ENCODE measurements at places on chromosomes 12 and 14. TPM values are rescaled to one million over a fixed set of nuclear protein-coding genes. Genes with fewer than 3 reads are reported as not detected.
A peak's percentile ranks its signal among the peaks of the same experiment; 100 is the strongest.

DNA sequence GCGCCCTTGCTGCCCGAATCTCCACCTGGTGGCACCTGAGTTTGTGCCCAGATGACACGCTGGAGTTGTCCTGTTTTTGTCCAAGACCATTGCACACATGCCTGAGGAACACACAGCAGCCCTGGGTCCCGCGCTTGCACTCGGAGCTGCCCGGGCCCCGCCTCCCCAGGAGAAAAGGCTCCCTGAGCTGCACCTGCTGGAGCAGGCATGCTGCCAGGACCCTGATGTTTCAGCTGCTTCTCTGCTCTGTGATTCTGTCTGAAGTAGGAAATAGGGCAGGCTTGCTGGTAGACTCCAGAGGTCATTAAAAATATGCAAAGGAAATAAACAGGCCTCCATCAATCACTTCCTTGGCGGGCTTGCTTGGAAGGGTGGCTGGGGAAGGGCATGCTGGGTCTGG is 271.6 kb downstream of the CACNA1C start:
- no peak for DNase-seq

GRCh38 chr12:113722747-113723146 is 243.4 kb downstream of the RBM19 start:
- DNase-seq: no peak

GRCh38 chr12:105084251-105085250 is at the start of gene ALDH1L2:
TSS of gene ALDH1L2 (minus strand) at chr12:105084458. CDS start at chr12:105084436, 22 bp downstream.
- DNase-seq: peak; percentile 35

DNA sequence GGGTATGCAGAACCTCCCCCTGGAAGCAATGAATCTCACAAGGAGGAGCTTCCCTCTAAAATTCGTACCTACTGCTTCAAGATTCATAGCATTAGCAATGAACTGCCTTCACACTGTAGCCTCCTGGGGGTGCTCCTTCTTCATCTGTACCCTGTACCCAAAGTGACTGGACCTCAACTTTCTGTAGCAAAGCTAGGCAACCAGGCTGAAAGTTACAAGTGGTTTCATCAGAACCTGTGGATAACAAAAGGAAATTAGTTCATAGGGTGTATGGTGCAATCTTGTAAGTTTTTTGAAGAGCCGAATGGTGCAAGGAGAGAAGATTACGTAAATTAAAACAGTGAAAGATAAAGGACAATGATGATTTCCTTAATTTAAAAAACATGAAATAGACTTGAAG is 1541.7 kb upstream of the FLRT2 start:
- DNase-seq: no peak

DNA sequence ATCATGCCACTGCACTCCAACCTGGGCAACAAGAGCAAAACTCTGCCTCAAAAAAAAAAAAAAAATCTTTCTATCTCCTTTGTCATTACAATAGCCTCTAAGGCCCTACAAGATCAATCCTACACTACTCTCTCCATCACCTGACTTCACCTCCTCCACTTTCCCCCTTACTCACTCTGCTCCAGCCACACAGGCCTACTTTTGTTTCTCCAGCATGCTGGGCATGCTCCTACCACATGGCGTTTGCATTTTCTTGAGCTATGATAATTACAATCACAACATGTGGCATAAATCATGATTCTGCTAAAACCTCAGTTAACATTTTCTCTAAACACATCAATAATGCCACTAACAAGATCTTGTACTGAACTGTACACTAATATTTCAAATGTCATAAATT is 7.8 kb downstream of the PPP1R13B start:
- DNase-seq: peak; percentile 38

GRCh38 chr14:68266998-68267397 is 447.4 kb downstream of the RAD51B start:
- no peak for DNase-seq

DNA sequence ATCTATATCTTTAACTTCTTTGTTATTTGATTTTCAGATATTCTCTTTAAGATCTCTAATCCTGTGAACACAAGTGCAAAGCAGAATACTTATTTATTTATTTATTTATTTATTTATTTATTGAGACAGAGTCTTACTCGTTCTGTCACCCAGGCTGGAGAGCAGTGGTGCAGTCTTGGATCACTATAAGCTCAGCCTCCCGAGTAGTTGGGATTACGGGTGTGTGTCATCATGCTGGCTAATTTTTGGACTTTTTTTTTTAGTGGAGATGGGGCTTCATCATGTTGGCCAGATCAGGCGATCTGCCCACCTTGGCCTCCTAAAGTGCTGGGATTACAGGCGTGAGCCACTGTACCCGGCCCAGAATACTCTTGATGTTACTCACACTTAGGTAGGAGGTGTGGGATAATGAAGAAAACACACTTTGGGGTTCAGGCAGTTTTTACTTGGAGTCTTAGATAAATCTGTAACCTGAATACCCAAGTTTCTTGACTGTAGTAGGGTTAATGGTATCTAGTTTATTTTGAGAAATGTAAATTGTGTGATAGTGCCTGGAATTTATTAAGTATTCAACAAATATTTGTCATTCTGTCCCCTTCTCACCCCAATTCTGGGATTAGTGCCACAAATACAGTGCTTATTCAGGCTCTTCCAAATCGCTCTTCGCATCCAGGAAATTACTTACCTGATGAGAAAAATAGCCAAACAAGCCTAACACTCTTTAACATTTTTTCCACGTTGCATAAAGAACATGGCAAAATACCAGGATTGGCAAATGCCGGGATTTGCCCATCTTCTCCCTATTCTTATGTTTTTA is 33.0 kb downstream of the METAP2 start:
- DNase-seq: no peak

LRIG3 gene
- total RNA-seq: 241 TPM

DNA sequence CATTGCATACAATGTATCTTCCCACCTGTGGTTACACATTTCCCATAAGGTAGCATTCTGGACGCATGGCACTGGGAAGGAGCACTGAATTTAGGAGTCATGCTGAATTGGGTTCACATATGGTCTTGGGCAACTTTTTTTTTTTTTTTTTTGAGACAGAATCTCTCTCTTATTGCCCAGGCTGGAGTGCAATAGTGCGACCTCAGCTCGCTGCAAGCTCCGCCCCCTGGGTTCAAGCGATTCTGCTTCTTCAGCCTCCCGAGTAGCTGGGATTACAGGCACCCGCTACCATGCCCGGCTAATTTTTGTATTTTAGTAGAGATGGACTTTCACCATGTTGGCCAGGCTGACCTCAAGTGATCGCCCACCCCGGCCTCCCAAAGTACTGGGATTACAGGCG is 13.3 kb downstream of the DIP2B start:
- no peak for DNase-seq

- DNase-seq: no peak
Observed at GRCh38 chr12:52815676-52816588, 2.0 kb upstream of the KRT4 start.

DNA sequence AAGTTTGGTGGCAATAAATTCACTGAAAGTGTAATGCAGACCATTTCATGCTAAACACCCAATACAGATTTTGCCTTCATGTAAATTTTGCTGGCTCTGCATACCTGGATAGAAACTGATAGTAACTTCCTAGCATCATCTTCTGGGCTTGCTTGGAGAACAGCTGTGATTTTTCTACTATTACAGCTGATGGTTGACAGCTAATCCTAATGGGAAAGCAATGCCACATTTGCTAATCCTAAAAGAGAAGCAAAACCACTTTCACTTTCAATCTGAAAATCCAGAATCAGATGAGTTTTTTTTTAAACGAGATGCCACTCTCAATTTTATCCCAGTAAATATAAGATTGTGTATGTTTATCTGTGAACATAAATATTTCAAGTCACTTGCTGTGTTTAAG is 1035.9 kb downstream of the TRHDE start:
- DNase-seq: no peak

DNA sequence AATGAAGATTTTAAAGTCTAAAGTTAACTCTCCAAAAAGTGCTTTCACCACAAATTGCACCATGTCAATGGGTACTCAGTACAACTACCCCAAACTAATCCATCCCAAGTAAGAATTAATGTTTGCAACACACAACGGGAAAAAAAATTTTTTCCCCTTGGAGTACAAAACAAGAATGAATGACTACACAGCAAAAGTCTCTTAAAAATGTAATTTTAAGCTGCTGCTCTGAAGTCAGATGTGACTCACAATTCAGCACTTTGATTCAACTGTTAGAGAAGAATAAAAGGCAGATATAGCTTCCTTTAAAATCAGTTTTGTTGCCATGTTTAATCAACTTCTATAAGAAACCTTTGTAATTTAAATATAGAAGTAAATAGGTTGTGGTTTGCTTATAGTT is 42.5 kb upstream of the VPS33A start:
- no peak for DNase-seq

DNA sequence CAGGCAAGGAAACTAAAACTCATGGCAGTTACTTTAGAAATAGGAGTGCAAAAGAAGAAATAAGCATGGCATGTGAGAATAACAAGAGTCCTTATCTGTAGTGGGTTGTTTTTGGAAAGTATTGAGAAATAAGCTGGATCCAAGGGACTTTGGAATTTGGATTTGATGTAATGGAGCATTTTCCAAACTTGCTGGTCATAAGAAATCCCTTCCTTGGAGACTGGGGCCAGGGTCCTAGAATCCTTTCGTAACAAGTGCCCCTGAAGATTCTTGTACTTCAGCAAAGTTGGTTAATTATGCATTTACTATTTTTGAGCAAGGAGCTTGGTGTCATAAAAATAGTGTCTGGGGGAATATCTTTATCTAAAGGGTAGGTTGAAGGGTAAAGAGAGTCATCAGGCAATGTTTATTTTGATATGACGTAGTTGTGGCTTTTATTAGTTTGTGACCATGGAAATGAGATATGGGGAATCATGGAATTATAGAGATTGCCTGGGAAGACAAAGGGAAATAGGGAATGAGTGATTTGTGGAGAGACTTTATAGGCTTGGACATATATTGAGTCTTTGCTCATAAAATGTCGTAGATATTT is 53.9 kb downstream of the WNK1 start:
- DNase-seq: no peak

DNA sequence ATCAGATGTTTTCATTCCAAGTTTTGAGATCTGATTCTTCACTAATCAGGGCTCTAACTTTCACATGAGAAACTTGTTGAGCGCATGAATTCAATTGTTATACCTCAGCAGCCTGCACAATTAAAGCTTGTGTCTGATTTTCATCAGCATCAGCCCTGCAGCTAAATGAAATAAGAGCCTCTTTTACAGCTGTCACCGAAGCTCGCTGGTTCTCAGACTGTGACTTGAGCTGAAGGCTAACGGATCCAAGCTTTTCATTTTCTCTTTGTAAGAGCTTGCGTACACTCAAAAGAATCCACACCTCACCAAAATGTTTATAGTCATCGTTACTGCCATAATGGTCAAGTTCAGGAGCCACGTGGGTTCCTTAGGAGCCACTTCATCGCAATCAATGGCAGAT is 65.5 kb upstream of the BEGAIN start:
- peak; percentile 31 for DNase-seq

DNA sequence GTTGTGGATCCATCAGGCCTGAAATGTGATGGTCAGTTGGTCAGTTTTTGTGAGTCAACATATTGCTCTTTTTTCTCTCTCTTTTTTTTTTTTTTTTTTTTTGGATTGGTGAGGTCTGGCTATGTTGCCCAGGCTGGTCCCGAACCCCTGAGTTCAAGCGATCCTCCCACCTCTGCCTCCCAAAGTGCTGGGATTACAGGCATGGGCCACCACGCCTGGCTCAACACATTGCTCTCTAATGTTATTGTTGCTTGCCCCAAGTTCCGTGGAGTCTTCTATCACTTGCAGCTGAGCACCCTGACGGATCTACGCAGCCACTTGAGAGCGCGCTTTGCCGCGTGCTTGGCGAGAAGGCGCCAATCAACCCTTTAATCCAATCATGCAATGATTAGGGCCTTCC is 69.5 kb upstream of the DIO3 start:
- DNase-seq: no peak

DNA sequence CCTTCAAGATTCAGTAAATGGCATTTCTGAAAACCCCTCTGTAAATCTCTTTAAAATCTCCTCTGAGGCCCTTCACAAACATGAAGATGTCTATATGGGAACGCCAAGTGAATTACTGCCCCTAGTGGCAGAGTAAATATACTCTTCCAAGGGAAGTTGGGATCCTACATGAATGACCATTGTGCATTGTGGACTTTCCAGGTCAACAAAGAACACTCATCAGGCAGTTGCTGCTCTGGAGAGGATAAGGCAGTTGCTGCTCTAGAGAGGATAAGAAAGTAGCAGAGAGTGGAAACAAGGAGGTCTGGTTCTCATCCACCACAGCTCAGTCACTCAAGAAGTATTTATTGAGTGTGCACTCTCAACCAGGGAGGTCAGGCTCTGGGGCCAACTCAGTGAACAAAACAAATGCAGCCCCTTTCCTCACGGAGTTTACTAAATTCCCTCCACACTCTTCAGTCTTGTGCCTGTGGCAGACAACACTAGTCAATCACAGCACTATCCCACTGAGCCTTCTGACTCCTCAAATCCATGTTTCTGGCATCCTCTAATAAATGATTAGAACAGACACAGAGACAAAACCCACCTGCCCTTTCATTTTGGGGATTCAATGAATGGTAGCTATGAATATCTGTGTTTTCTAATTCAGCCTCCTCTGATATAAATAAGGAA is 52.9 kb downstream of the SVOP start:
- no peak for DNase-seq

DNA sequence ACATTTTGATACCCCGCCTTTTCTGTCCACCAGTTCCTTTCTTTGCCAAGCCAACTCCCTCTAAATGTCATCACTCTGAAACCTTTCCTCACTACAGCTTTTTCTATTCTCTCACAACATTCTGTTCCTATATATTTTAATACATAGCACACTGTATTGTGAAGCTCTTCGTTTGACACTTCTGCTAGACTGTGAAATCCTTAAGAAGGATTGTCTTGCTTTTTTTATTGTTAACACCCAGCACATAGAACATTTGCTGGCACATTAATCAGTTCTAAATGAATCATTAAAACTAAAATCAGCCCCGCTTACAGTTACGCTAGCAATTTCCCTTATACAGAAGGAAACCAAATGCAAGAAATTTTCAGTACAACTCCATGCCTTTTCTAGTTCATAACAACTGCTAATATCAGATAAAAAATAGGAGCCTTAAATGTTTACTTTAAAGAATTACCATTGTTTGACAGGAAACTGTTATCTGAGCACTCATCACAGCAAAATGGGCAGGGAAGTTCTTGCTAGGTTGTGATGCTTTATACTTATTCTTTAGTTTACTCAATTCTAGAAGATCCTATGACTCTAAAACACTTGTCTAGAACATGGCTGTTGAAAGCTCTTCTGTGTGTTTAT is 93.5 kb downstream of the PPP1R12A start:
- DNase-seq: no peak

PKP2 gene
- 11.5 TPM for total RNA-seq

VRTN gene
- 0.20 TPM for total RNA-seq

GRCh38 chr14:53152887-53153701 is at the start of gene DDHD1:
TSS of gene DDHD1 (minus strand) at chr14:53153323. CDS start at chr14:53153098, 225 bp downstream.
- DNase-seq: peak; percentile 61

KRT5 gene
- total RNA-seq: 1,515 TPM

GRCh38 chr12:11981121-11981733 is 89.5 kb upstream of the BCL2L14 start:
- DNase-seq: no peak

Data from skin of body (tissue), 3 donors.